ENCODE measurements at places on chromosomes 6 and 20. TPM values are rescaled to one million over a fixed set of nuclear protein-coding genes. Genes with fewer than 3 reads are reported as not detected.

RNGTT gene
- total RNA-seq = 13.8 TPM

SPEF1 gene
- total RNA-seq = not detected

DEFB124 gene
- not detected for total RNA-seq

KCNK15 gene
- under 0.01 TPM for total RNA-seq

ABT1 gene
- total RNA-seq = 20.6 TPM

All from hair follicular keratinocyte (primary cell).